Stimulated activated CD4-positive, alpha-beta T cell treated with anti-CD3 and anti-CD28 coated beads, Interleukin-15, amount 100 ng/mL, for 1 hour (primary cell): ENCODE measurements at places on chromosomes 16 and 17.

GRCh38 chr17:80970044-80970761, 21.4 kb upstream of the CHMP6 start:
- no peak for DNase-seq

DNA sequence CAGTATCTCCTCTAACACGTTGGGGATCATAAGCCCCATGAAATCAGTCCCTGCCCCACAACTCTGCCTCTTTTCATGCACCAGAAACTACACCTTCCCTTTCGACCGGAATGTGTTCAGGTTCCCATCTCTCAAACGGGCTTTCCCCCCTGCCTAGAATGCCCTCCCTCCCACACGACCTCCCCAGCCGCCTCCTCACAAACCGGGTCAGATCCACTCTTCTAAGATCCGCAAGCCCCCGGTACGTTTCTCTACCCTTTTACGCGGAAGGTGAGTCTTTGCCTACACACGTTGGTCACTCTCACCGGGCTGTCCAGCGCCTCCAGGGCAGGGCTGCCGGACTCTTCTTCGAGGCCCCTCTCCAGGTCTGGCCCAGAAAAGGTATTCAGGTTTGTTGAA, 708 bp downstream of the DHX33 start:
- no peak for DNase-seq

GRCh38 chr16:14125708-14126107, 54.6 kb downstream of the MRTFB start:
- DNase-seq: no peak

DNA sequence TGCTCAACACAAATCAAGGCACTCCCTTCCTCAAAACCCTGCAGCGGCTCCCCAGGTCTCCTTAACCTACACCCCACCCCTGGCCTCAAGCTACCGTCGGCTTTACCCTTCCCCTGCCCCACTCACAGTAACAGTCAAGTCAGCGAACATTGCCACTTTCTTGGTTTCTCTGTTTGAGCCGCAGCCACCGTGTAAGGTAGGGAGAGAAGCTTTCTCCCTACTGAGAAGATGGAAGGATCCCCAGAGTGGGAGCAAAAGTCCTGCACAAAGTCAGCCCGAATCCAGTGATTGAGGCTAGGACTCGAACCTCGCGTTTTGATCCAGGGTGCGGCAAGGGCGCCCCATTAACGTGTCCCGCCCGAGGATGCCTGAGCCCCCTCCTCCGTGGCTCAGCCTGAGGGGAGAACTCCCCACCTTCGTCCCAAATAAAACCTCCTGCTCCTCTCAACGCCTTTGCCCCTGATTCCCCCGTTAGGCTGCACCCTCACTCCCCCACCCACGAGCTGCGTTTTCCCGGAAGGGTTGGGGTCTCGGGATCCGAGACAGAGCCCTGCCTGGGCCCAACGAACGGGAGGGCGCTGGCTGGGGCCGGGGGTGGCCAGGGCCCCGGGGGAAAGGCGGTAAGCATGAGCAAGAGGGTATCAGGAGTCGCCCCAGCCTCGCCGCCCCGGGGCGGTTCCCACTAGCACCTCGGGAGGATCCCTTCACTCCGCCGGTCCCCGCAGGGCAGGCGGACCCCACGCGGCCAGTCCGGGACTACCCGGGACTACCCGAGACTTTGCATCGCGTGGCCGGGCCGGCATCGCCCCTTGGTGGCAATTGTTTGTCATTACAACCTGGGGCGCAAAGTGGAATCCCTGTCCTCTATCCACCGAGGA, 9.9 kb upstream of the NAGS start:
- peak; percentile 61 for DNase-seq

DNA sequence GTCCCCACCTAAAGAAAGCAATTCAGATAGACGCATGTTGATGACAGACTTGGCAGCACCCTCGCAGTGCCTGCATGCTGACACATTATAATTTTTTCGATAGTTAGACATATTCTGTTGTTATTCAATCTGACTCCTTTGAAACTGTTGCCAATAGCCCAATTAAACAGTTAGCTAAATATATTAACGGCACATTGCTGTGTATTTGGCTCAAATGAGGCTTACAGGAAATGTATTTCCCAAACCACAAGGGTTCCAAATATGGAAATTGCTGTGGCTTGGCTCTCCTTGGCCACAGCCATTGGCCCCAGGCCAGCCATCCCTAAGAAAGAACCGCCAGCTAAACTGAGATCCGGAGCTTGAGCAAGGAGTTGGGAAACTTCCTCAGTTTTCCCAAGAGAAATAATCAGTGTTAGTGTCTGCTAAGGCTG, 31.1 kb downstream of the C16orf82 start:
- DNase-seq: no peak

DNA sequence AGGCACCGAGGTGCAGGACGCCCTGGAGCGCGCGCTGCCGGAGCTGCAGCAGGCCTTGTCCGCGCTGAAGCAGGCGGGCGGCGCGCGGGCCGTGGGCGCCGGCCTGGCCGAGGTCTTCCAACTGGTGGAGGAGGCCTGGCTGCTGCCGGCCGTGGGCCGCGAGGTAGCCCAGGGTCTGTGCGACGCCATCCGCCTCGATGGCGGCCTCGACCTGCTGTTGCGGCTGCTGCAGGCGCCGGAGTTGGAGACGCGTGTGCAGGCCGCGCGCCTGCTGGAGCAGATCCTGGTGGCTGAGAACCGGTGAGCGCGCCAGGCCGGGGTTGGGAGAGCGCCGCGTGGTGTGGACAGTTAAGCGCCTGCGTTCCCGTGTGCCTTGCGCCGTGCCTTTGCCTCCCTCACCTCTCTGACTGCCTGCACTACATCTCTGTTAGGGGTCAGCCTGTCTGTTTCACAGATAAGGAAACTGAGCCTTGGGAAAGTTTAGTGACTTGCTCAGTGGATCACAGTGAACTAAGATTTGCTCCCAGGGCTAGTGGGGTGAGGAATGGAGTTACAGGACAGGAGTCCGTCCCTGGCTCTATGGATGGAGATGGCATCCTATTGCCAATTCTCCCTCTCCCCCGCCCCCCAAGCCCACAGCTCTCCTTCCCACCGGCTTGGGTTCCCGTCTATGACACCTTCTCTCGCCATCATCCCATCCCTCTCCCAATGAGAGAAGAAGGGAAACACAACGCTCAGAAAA, 880 bp downstream of the SARM1 start:
- DNase-seq: no peak

GRCh38 chr16:69199382-69199781, 12.4 kb downstream of the SNTB2 start:
- no peak for DNase-seq

DNA sequence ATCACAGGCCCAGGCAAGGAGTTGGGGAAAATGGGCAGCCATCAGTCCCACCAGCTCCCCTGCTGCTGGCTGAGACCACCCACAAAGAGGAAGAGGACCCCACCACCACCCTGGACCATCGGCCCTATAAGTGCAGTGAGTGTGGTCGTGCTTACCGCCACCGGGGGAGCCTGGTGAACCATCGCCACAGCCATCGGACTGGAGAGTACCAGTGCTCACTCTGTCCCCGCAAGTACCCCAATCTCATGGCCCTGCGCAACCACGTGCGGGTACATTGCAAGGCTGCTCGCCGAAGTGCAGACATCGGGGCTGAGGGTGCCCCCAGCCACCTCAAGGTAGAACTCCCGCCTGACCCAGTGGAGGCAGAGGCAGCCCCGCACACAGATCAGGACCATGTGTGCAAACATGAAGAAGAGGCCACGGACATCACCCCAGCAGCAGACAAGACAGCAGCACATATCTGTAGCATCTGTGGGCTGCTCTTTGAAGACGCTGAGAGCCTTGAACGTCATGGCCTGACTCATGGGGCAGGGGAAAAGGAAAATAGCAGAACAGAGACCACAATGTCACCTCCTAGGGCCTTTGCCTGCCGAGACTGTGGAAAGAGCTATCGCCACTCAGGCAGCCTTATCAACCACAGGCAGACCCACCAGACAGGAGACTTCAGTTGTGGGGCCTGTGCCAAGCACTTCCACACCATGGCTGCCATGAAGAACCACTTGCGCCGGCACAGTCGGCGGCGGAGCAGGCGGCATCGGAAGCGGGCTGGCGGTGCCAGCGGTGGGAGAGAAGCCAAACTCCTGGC, 3.6 kb downstream of the ZNF646 start:
- no peak for DNase-seq

- no peak for DNase-seq
Measured at GRCh38 chr17:59357929-59358328, 26.5 kb downstream of the YPEL2 start.

- no peak for DNase-seq
Measured at GRCh38 chr16:87212026-87212425, 105.2 kb downstream of the C16orf95 start.

- no peak for DNase-seq
Measured at GRCh38 chr16:50315346-50315997, 49.1 kb downstream of the ADCY7 start.

DNA sequence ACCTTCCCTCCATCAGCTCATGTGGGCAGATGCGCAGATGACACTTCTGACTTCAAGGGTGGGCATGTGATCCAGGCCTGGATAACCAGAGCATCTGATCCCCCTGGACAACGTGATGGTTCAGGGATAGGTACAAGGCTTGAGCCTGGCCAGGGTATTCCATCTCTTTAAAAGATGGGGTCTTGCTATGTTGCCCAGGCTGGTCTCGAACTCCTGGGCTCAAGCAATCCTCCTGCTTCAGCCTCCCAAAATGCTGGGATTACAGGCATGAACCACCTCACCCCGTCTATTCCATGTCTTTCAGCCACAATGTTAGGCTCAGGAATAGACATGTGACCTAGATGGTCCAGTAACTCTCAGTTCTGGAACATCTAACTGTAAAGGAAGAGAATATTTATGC, 20.8 kb downstream of the CRYM start:
- DNase-seq: no peak
